ENCODE measurements at places on chromosomes 1 and 21.

DNA sequence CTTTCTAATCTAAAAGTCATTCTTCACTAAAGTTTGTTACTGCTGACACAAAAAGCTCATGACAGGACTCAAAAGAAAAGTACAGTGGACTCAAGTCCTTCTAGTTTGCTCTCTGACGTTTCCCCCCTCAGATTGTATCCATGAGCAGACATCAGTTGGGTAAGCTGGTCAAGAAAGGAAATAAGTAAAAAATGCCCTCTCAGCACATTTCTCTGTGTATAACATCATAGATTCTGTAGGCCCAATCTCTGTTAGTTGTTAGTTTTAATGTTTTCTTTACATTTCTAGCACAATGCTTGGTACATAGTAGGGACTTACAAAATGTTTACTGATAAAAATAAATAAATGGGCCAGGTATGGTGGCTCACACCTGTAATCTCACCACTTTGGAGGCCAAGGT, 96.8 kb downstream of the NR5A2 start:
- no peak for DNase-seq

DNA sequence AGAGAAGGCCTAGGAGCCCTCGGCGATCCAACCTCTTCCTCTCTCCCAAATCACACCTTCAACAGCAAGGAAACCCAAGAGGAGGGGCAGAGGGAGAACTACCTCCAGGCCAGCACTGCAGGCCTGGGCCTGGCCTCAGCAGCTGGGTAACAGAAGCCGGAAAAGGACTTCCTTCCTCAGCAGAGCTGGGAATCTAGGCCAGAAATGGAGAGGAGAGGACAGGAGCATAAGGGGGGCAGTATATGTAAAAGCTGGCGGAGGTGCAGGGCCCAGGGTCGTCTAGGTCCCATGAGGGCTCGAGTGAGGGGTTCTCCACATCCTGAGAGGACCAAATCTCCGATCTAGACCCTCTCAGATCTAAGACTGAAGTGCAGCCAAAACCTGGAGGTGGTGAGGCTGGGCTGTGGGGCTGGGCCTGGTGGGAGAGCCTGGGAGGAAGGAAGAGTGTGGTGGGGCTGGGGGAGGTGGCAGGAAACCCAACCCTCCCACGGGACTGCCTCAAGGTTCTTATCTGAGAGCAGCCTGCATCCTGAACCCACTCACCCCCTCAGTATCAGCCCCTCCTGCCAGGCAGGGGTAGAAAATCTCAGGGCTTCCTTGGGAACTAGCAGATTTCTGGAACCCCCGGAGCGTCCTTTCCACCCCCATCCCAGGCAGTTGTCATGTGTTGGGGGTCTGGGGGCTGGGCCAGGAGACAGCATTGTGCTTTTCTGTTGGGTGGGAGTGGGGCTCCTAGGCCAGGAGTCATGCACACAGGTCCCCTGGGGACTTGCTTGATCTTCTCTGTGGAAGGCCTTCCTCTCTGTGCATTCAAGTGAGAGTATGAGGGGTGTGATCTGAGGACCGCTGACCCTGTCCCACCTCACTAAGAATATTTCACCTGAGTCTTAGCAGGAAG, 33.0 kb downstream of the PIK3C2B start:
- DNase-seq, result no peak

DNA sequence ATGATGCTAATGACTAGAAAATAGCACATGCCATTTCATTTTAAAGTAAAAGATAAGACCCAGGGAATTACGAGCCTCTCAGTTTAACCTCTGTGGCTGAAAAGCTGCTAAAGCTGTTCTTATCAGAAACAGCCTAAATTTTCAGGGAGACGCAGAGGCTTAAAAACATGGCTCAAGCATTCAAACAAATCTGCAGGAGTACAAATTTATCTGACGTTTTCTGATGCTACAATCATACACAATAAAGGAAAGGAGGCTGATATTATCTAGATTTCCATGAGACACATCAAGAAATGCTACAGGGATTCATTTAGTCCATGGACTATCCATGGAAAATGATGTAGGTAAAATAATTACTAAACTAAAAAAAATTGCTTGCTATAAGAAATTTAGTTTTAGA, 65.3 kb upstream of the SCYL3 start:
- no peak for DNase-seq

DNA sequence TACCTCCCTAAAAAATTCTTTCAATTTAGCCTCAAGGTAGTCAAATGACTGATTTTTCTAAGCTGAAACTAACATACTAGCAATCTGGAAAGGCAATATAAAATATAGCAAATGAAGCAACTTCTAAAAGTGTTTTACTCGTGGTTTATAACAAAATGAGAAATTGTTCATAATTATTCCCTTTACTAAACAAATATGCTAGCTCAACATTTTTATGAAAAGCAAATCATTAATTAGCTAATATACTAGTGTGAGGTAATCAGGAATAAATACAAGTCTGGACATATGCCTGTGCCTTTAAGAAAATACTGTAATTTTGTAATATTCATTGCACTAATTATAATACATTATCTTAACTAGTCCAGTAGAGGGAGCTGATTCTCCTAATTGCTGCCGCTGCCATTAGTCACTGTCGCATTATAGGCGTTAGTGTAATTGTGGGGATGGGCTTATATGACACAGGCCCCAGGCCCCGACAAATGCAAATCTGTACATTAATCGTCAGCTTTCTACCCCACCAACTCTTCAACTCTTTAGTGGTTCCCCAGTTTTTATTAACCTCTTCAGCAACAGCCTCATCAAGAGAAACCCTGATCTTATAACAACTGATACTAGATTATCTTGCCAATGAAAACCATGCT, 160.9 kb downstream of the GABPA start:
- DNase-seq, result peak; percentile 31

- DNase-seq, result peak; percentile 60
These were observed 4.9 kb downstream of the PLEKHG5 start for GRCh38 chr1:6486433-6487011.

- DNase-seq, result no peak
These were observed 306.9 kb downstream of the TTLL7 start for GRCh38 chr1:83691953-83692500.

- DNase-seq, result no peak
These were observed 4.1 kb downstream of the UQCRHL start for GRCh38 chr1:15803380-15803779.

GRCh38 chr1:84849357-84849975, 43.5 kb downstream of the LPAR3 start:
- no peak for DNase-seq

DNA sequence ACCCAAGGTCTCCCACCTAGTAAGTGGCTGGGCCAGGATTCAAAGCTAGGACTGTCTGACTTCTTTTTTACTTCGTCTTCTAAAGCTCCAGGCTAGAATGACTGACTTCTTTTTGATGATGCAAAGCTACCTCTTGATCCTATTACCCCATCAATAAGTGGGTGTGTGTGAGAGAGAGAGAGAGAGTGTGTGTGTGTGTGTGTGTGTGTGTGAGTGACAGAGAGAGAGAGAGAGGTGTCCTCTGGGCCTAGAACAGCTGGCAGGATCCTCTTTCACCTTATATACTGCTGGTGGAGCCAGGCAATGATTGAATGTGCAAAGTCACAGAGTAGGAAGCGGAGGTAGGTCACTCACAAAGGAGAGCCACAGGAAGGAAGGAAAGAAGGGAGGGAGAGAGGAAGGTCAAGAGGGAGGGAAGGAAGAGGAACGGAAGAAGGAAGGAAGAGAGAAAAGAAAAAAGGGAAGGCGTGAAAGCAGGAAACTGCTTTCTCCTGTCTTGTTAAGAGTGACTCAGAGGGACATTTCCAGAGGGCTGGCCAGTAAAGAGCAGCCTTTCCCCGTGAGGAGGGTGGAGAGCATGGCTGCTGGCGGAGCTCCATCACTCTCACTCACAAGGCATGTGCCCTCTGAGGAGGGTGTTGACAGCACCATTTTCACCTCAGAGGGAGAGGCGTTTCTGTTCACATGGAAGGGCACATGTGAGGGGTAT, 68.9 kb downstream of the CDC7 start:
- peak; percentile 51 for DNase-seq

- no peak for DNase-seq
These were observed 4.2 kb downstream of the TMEM51 start for GRCh38 chr1:15157524-15158399.

DNA sequence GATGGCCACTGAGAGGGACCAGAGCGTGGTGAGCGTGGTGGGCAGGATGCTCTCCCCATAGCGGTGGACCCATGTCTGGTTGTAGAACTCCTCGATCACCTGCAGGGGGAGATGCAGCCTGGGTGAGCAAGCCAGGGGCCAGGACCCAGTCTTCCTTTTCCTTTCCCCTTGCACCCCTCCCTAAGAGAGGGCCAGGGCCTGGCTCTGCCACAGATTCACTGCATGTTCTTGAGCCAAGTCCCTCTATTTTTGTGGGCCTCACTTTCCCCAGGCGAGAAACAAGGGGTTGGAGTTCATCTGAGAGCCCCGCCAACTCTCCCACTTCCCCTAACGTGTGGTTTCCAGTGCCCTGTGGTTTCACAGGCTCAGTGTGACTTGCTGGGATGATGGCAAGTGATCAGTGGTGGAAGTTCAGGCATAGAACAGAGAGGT, 27.5 kb downstream of the SLC2A1 start:
- peak; percentile 61 for DNase-seq

DNA sequence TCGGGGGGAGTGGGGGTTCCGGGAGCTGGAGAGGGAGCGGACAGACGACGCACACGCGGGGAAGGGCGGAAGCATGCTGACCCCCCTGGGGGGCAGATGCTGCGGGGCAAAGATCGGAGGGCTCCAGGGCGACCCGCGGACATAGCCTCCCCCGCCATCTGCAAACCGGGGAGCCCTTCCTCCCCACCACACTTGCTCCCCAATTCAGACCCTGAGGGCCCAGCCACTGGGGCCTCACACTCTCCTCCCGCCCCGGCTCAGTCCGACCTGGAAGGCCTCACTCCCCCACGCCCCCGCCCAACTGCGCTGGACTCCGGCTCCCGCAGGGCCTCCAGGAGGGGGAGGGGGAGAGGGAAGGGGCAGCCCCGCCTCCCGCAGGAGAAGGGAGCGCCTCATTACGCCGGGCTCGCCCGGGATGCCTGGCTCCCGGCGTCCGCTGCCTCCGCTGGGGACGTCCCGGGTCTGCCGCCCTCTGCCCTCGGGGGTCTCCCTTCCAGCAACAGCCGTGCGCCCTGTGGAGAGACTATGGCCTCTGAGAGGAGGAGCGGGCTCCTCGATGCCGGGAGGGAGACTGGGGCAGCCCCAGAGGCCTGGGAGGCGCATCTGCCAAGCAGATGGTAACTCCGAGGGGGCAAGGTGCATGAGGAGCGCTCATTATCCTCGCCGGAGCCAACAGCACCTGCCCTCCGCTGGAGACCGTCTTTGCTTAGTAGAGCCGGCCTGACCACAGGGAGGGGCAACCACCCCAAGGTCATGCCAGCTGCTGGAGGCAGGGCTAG, 636 bp upstream of the CAMK2N1 start:
- DNase-seq, result no peak

GRCh38 chr1:240090014-240090413, 1.7 kb upstream of the FMN2 start:
- DNase-seq, result no peak

DNA sequence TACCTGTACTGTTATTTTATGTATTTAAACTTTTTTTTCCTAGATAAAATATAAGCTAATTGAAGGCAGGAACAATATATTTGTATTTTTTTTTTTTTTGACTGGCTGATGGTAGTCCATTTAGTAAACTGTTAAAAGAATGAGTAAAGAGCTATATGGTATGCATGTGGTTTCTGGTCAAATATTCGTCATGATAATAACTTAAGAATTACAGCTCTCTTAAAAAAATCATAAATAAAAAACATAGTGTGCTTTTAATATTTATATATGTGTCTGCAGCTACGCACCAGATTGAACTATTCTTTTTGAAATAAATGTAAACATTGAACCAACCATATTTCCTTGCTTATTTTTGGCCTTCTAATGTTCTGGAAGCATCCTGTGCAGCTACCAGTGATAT, 272.3 kb upstream of the C1orf105 start:
- no peak for DNase-seq

- DNase-seq, result no peak
These were observed 272.6 kb upstream of the SGIP1 start for GRCh38 chr1:66261364-66261763.

- no peak for DNase-seq
These were observed 347.2 kb downstream of the MATN1 start for GRCh38 chr1:30376054-30376697.

DNA sequence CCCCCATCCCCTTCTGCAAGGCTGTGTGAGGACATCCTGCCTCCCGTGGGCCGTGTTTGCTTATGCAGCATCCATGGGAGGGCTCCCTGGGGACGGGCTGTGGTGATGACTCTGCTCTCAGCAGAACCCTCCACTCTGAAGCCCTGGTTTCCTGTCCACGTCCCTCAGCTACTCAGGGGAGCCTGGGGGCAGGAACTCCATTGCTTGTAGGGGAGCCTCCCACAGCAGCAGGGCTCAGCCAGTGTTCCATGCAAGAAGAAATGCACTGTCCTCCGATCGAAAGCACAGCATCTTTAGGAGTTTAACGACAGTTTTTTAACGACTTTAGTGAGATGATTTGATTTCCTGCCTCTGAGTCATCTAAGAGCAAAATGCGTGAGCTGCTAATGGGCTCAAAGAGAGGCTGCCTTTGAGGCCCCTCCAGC, 8.3 kb upstream of the KCNAB2 start:
- DNase-seq, result peak; percentile 48

- peak; percentile 34 for DNase-seq
These were observed 22.9 kb upstream of the RALGPS2 start for GRCh38 chr1:178702146-178702545.

- DNase-seq, result no peak
These were observed 15.5 kb upstream of the POGZ start for GRCh38 chr1:151474745-151475144.

DNA sequence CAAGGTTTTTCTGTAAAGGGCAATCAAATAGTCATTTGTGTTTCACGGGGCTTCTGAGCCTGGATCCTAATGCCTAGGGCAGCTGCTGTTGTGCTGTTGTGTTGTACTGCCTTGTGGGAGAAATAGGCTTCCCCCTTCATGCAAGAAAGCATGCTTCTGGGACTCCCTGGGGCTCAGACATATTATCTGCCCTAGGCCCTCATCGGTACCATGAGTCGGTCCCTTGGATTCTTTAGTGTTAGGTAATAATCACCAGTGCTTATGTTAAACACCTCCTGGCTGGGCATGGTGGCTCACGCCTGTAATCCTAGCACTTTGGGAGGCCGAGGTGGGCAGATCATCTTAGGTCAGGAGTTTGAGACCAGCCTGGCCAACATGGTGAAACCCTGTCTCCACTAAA, 245.9 kb downstream of the TNR start:
- DNase-seq, result no peak

GRCh38 chr1:155226910-155227260, 18.4 kb downstream of the MTX1 start:
- DNase-seq, result peak; percentile 52

- DNase-seq, result no peak
These were observed 49.5 kb upstream of the TENT5C start for GRCh38 chr1:117556341-117556740.

GRCh38 chr1:95181096-95181495, 52.9 kb upstream of the RWDD3 start:
- DNase-seq, result no peak

GRCh38 chr1:53048960-53049573, 12.9 kb upstream of the PODN start:
- DNase-seq, result no peak

- peak; percentile 28 for DNase-seq
These were observed 178.8 kb upstream of the ARHGEF16 start for GRCh38 chr1:3275471-3276340.
